Small intestine (tissue), 16 donors: ENCODE measurements at places on chromosomes 2 and 18. TPM values are rescaled to one million over a fixed set of nuclear protein-coding genes. Genes with fewer than 3 reads are reported as not detected.

The ALPP gene
- polyA plus RNA-seq, result not detected

The SP140L gene
- 11.8 TPM for polyA plus RNA-seq

The LBX2 gene
- polyA plus RNA-seq, result 37.5 TPM

The HOXD3 gene
- 5.2 TPM for polyA plus RNA-seq

The CCDC68 gene
- polyA plus RNA-seq, result 40.2 TPM

The IL1A gene
- not detected for polyA plus RNA-seq

The DSG2 gene
- 66.9 TPM for polyA plus RNA-seq

The ANTXR1 gene
- 8.1 TPM for polyA plus RNA-seq

The C2orf69 gene
- polyA plus RNA-seq, result 6.8 TPM

The CENPA gene
- 11.6 TPM for polyA plus RNA-seq

The MAP4K3 gene
- 9.5 TPM for polyA plus RNA-seq

The GPBAR1 gene
- 1.3 TPM for polyA plus RNA-seq

DNA sequence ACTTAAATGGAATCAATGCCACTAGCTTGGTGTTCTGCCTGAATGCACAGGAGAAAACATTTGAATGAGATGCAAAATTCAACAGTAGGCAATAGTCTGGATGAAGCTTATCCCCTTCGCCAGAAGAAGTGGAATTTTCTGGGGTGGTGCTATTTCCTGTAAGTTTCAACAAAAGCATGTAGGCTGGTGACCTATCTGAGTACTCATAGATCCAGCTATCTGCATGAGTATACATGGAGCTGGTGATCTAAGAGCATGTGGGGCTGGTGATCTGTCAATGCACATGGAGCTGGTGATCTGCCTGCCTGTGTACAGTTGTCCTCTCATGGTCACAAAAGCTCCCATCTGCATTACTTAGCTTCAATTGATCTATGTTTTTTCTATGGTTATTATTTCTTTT, 71.2 kb downstream of the SLC9A4 start:
- no peak for DNase-seq

- peak; percentile 91 for DNase-seq
These were observed at the start of gene IAH1 for GRCh38 chr2:9474361-9475057. TSS of gene IAH1 (plus strand) at chr2:9474551. CDS start at chr2:9474567, 16 bp downstream.

DNA sequence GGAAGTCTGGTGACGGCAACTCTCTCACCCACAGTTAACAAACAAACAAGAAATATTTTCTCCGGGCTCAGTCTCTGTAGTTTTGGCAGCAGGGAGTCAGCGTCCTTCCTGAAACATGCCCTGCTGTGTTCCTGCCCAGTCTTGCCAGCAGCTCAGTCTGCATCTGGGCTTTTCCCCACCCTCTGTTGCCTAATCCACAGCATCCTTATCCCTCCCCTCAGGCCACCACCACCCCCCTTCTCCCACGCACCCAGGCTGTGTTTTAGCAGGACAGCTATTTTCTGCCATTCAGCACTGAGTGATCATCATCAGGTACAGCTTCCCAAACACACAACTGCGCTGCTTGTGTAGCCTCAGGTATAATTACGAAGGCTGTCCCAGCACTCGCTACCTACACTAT, 168.2 kb downstream of the DPP10 start:
- DNase-seq, result no peak

DNA sequence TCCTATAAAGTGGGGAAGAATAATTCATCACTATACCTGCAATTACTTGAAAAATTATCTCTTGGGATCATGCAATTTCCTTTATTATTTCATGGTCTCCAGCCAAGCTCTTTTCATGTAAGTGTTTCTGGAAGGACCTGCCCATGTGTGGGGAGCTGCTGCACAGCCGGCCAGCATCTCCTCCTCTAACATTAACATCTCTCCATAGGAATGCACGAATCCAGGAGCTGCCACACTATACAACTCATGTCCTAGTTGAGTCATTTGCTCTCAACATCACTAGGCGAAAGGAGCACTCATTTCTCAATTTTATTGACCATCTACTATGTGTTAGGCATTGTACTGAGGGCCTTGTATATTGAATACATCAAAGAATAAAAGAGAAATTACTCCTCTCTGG, 144.3 kb upstream of the ERBB4 start:
- no peak for DNase-seq

GRCh38 chr2:11616851-11617415, 53.1 kb downstream of the NTSR2 start:
- DNase-seq, result no peak

- peak; percentile 69 for DNase-seq
These were observed 88.7 kb upstream of the ATL2 start for GRCh38 chr2:38465789-38466127.

GRCh38 chr2:16974688-16975087, 309.1 kb upstream of the CYRIA start:
- no peak for DNase-seq

GRCh38 chr2:4635289-4635688, 931.9 kb downstream of the DCDC2C start:
- no peak for DNase-seq

DNA sequence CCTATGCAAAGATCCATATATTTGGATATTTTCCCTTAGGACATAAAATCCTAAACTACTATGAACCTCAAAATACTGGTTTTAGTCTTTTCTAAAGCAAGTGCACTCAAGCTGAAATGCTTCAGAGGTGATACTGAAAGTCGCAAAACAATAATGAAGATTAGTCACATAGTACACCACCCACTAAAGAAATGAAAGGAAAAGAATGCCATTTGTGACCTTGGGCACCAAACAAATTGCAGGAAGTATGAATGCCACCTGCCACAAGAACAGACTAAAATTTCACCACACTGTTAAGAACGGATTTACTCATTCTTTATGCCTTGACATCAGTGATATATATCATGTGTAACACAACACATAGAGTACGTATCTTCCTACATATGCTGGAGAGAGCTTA, 161.5 kb downstream of the ZNF521 start:
- peak; percentile 10 for DNase-seq

GRCh38 chr2:161488131-161488699, 72.1 kb downstream of the TBR1 start:
- DNase-seq, result no peak

GRCh38 chr18:76259711-76260110, 235.3 kb downstream of the ZNF516 start:
- DNase-seq, result no peak

- DNase-seq, result no peak
These were observed 3.0 kb downstream of the ASPRV1 start for GRCh38 chr2:69958480-69958879.

DNA sequence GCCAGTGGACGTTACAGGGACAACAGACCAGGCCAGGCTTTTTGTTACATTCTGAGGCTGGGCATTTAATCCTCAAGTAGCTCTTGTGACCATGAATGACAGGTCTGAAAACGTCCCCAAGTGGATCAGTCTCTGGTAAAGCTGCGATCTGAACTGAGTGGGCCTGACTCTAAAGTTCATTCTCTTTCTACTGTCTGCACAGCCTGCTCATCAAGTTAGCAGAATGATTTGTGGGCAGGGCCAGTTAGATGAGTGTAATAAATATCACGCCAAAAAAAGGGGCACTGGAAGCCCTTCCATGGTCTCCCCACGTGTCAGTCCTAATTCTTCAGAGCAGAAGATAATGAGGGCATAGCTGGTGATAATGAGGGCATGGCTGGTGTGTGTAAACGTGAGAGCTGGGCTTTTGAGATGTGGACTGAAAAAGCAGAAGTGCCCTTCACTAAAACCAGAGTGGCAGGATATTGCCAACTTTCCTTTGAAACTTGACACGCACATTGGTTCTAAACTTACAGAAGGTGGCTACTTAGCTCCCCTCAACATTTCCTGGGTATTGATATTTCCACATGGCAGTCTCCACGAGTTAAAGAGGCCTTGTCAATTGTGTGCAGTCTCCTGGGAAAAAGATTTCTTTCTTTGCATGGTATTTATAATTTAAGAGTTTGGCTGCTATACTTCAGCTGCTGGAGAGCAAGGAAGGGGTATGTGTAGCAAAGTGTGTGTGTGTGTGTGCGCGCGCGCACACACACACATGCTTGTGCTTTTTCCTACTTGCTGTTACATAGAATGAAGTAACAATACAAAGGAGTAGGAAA, 72.7 kb upstream of the LYPD6B start:
- DNase-seq, result no peak

DNA sequence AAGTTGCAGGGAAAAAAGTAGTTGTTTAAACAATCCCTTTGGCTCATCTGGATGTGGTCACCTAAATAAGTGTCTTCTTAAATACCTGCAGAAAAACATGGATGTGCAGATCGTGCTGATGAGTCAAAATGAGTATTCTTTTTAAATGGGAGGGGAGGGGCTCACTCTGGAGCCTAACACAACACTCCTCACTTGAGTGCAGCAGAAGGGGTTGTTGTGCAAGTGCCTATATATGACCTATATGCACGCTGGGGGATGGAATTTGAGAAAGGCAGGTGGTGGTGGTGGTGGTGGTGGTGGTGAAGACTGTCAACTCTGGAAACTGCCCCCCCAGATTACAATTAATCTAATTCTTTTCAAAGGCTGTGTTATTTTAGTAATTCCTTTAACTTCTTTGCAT, 77.9 kb upstream of the FAM124B start:
- no peak for DNase-seq

GRCh38 chr2:34736482-34736881, 1137.4 kb upstream of the FAM98A start:
- DNase-seq, result no peak

GRCh38 chr18:22557168-22557941, 139.6 kb upstream of the CTAGE1 start:
- no peak for DNase-seq

DNA sequence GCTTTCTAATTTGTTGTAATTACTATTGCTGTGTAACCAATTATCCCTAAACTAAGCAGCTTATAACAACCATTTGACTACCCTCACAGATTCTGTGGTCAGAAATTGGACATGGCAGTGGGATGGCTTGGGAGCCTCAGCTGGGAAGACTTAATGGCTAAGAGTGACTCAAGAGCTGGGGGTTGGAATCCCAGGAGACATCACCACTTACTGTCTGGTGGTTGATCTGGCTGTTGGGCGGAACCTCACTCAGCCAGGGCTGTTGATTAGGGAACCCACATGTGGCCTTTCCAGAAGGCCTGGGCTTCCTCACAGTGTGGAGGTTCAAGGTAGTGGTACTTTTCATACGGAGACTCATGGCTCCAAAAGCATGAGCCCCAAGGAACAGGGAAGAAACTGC, 49.8 kb downstream of the E2F6 start:
- DNase-seq, result no peak

- no peak for DNase-seq
These were observed 31.7 kb upstream of the TTC32 start for GRCh38 chr2:19933351-19933981.

GRCh38 chr2:160906878-160907277, 253.3 kb upstream of the TANK start:
- DNase-seq, result no peak

GRCh38 chr18:26579941-26580618, 31.7 kb upstream of the KCTD1 start:
- DNase-seq, result peak; percentile 26

DNA sequence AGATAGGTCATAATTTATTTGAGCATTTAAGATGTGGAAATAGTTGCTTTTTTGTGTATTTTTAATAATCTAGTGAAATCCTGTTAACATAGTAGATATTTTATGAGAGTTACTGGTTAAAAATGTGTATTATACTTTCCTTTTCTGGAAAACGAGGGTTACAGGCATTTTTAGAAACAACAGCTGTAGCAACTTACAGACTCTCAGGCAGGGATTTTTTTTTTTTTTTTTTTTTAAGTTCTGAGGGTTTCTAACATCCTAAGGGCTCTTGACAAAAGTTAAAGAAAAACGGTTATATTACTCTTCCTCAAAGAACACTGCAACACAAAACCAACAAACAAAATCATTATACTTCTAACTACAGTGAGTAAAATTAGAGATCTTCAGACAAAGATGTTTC, 205.9 kb downstream of the ACKR3 start:
- no peak for DNase-seq

GRCh38 chr2:149036507-149037293, 1.8 kb upstream of the LYPD6B start:
- DNase-seq, result no peak
